A549 treated with dexamethasone at 1 μM for 4 hours (cell line): ENCODE measurements at places on chromosomes 5 and 9. TPM values are rescaled to one million over a fixed set of nuclear protein-coding genes. Genes with fewer than 3 reads are reported as not detected.

HNRNPH1 gene
- 468 to 530 TPM (median 521 TPM) in 5 replicates for total RNA-seq

TLR4 gene
- 0.06 to 0.20 TPM (median 0.13 TPM) in 5 replicates for total RNA-seq

CD274 gene
- 1.1 to 2.1 TPM (median 1.3 TPM) in 5 replicates for total RNA-seq

RELL2 gene
- 3.0 to 4.2 TPM (median 3.8 TPM) in 5 replicates for total RNA-seq

ARHGEF37 gene
- total RNA-seq: 2.1 to 2.7 TPM (median 2.5 TPM) in 5 replicates

HDAC3 gene
- 46.9 to 49.8 TPM (median 48.3 TPM) in 5 replicates for total RNA-seq

TYRP1 gene
- total RNA-seq: not detected in 5 replicates

NNT gene
- total RNA-seq: 10.7 to 15.2 TPM (median 13.2 TPM) in 5 replicates

COL27A1 gene
- 5.2 to 9.9 TPM (median 8.7 TPM) in 5 replicates for total RNA-seq

GLIPR2 gene
- total RNA-seq: 7.5 to 9.9 TPM (median 8.9 TPM) in 5 replicates

RAB14 gene
- 46.2 to 63.4 TPM (median 56.0 TPM) in 5 replicates for total RNA-seq

DIPK1B gene
- 6.2 to 8.5 TPM (median 7.3 TPM) in 5 replicates for total RNA-seq

DYNC2I2 gene
- 88.8 to 134 TPM (median 124 TPM) in 5 replicates for total RNA-seq

TBC1D9B gene
- 48.7 to 76.3 TPM (median 66.5 TPM) in 5 replicates for total RNA-seq

ALDH1A1 gene
- total RNA-seq: 4,648 to 5,790 TPM (median 5,648 TPM) in 5 replicates

MUSK gene
- total RNA-seq: not detected in 5 replicates

SMIM15 gene
- total RNA-seq: 67.9 to 86.4 TPM (median 76.1 TPM) in 5 replicates

CMYA5 gene
- total RNA-seq: 0.08 to 0.28 TPM (median 0.09 TPM) in 5 replicates

ATP10B gene
- not detected in 5 replicates for total RNA-seq

CRB2 gene
- total RNA-seq: 0.07 to 0.20 TPM (median 0.13 TPM) in 5 replicates

GDA gene
- 0.69 to 1.4 TPM (median 1.0 TPM) in 5 replicates for total RNA-seq

SLCO4C1 gene
- 0.02 TPM in 1 of 5 replicates, not detected in the others for total RNA-seq

C5orf58 gene
- total RNA-seq: not detected in 5 replicates

ZNF366 gene
- not detected in 5 replicates for total RNA-seq

TMEM171 gene
- 4.3 to 5.6 TPM (median 4.9 TPM) in 5 replicates for total RNA-seq

PRDM9 gene
- total RNA-seq: not detected in 5 replicates

APC gene
- 7.0 to 13.8 TPM (median 11.8 TPM) in 5 replicates for total RNA-seq

CMBL gene
- total RNA-seq: 19.1 to 22.0 TPM (median 20.7 TPM) in 5 replicates

TEX53 gene
- total RNA-seq: not detected in 5 replicates

PLPP7 gene
- total RNA-seq: 0.09 TPM in 1 of 5 replicates, not detected in the others

GFI1B gene
- total RNA-seq: 0.05 to 0.17 TPM (median 0.06 TPM) in 5 replicates

ADAMTS2 gene
- total RNA-seq: 0.08 to 0.28 TPM (median 0.09 TPM) in 5 replicates

PNPLA7 gene
- 0.24 to 0.82 TPM (median 0.71 TPM) in 5 replicates for total RNA-seq

RANBP17 gene
- 1.6 to 2.8 TPM (median 2.4 TPM) in 5 replicates for total RNA-seq

CBY3 gene
- not detected in 5 replicates for total RNA-seq

IL13 gene
- total RNA-seq: 0.07 TPM in 1 of 5 replicates, not detected in the others

MYOZ3 gene
- total RNA-seq: 0.02 to 0.18 TPM (median 0.09 TPM) in 4 of 5 replicates, not detected in the other

FBXL7 gene
- total RNA-seq: 1.2 to 1.7 TPM (median 1.6 TPM) in 5 replicates

SLC36A2 gene
- not detected in 5 replicates for total RNA-seq

TMEM174 gene
- total RNA-seq: not detected in 5 replicates

WNK2 gene
- 4.6 to 7.9 TPM (median 6.8 TPM) in 5 replicates for total RNA-seq

HK3 gene
- 0.02 to 0.05 TPM (median 0.03 TPM) in 3 of 5 replicates, not detected in the others for total RNA-seq

RUSC2 gene
- 19.6 to 36.1 TPM (median 33.1 TPM) in 5 replicates for total RNA-seq

SLC6A7 gene
- 0.02 to 0.04 TPM in 2 of 5 replicates, not detected in the others for total RNA-seq

SOHLH1 gene
- total RNA-seq: 0.06 to 0.11 TPM in 2 of 5 replicates, not detected in the others

PFN3 gene
- total RNA-seq: not detected in 5 replicates

RNF20 gene
- 20.9 to 27.0 TPM (median 25.4 TPM) in 5 replicates for total RNA-seq

AFAP1L1 gene
- total RNA-seq: 10.3 to 15.2 TPM (median 13.4 TPM) in 5 replicates

ZNF608 gene
- total RNA-seq: 0.85 to 1.3 TPM (median 1.2 TPM) in 5 replicates

CARD19 gene
- total RNA-seq: 44.6 to 60.6 TPM (median 56.6 TPM) in 5 replicates

DND1 gene
- 0.37 to 0.72 TPM (median 0.49 TPM) in 5 replicates for total RNA-seq

TLX3 gene
- not detected in 5 replicates for total RNA-seq

CLIC3 gene
- 3.3 to 6.7 TPM (median 5.0 TPM) in 5 replicates for total RNA-seq

FGF18 gene
- total RNA-seq: 2.5 to 4.8 TPM (median 4.2 TPM) in 5 replicates
